NCI-H1092 (cell line): ENCODE measurements at places on chromosomes 12 and 14.
A peak's percentile ranks its signal among the peaks of the same experiment; 100 is the strongest.

DNA sequence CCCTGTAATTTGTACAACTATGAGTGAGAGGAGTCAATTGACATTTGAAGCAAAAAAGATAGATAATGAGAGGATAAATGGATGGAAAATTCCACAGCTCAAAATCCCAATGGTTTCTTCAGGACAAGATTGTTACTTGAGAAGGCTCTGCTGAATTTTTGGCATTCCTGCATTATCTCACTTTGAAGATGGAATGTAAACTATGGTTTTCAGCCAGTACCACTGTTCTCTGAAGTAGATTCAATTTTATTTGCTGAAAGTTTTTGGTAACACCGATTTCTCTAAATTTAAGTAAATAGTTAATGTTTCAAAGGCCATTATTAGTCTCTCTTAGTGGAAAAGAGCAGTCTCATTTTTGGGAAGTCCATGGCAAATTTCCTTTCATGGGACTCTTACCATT, 121.9 kb upstream of the SLC38A2 start:
- DNase-seq, result no peak

GRCh38 chr12:63875703-63876102, 31.2 kb downstream of the SRGAP1 start:
- no peak for DNase-seq

GRCh38 chr12:64892561-64892960, 68.1 kb downstream of the TBC1D30 start:
- DNase-seq, result no peak

DNA sequence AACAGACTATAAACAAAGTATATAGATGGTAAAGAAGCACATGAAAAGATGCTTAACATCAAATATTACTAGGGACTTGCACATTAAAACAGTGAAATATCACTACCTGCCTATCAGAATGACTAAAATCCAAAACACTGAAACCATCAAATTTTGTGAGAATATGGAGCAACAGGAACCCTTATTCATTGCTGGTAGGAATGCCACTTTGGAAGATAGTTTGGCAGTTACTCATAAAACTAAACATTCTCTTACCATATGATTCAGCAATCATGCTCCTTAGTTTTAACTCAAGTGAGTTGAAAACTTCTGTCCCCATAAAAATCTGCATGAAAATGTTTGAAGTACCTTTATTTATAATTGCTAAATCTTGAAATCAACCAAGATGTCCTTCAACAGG, 297.6 kb downstream of the DAD1 start:
- DNase-seq, result no peak

GRCh38 chr12:117005417-117006046, 93.7 kb downstream of the TESC start:
- no peak for DNase-seq

- DNase-seq, result peak; percentile 91
Observed at GRCh38 chr12:15789220-15790171, at the start of gene EPS8. Gene EPS8 (minus strand): TSS chr12:15789388. CDS start chr12:15682951, 106,437 bp downstream.

DNA sequence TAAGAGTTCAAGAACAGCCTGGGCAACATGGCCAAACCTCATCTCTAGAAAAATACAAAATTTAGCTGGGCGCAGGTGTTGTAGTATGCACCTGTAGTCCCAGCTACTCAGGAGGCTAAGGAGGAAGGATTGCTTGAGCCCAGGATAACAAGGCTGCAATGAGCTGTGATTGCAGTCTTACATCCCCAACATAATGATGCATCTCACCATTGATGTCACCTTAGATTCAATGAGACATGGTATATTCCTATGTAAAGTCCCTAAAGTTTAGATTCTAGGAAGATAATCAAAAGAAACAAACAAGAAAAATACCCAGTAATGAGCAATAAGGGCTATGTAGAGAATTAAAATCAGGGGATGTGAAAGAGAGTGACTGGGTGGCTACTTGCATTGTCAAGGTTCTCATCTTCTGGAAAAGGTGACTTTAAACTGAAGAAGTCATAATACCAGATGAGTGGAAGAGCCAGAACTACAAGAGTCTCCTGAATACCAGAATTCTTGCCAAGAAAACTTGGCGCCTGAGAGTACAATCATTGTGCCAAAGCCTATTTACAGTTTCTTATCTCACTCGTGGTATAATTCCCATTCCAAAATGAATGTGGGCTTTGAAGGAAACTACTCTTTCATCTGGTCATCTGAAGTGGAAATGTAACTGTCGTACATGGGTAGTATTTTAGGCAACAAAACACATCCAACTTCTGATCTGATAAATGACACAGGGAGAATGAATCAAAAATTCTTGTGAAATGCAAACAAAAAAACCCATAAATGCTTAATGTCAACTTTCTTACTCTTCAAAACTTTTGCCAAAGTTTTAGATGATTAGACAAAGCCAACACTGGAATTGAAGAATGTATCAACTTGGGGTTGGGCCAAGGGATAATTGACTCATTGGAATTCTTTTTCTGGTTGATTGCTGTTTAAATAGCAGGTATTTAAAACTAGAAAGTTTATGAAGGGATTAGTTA, 81.1 kb upstream of the ST8SIA1 start:
- no peak for DNase-seq

GRCh38 chr12:40188558-40189320, 36.1 kb upstream of the LRRK2 start:
- DNase-seq, result no peak

DNA sequence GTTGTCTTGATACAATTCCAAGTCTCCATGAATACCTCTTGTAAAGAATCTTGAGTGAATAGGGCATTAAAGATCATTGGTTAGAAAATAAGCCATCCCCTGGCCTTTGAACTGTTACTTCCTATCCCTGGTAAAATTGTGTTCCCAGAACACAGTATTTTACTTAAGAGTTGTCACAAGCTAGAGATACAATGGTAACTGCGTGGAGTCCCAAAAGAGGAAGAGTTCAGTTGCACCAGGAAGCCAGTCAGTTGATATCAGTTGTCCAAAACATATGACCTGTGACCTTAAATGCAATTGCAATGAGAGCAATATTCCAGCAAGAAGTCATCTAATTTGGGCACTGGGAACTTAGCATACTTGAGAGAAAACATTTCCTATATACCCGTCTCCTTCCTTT, 117.3 kb downstream of the NEDD1 start:
- DNase-seq, result no peak

DNA sequence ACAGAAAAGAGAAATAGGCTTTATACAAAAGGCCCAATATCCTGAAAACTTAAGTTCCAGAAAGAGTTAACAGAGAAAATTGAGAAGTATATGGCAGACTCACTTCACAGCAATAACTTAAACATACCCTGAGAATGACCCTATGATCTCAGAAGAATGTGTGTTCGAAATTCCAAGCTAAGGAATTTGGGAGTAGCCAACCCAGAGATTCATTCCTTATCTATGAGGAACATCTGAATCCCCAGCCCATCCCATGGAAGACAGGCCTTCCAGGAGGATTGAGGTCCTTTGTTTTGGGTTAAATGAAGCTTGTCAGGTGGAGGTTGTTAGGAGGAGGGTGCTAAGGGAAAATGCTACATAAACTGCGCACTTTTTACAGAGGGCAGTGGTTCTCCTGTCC, 7.5 kb upstream of the SAV1 start:
- no peak for DNase-seq

GRCh38 chr12:3304436-3305165, 186.4 kb upstream of the PRMT8 start:
- DNase-seq, result peak; percentile 76

DNA sequence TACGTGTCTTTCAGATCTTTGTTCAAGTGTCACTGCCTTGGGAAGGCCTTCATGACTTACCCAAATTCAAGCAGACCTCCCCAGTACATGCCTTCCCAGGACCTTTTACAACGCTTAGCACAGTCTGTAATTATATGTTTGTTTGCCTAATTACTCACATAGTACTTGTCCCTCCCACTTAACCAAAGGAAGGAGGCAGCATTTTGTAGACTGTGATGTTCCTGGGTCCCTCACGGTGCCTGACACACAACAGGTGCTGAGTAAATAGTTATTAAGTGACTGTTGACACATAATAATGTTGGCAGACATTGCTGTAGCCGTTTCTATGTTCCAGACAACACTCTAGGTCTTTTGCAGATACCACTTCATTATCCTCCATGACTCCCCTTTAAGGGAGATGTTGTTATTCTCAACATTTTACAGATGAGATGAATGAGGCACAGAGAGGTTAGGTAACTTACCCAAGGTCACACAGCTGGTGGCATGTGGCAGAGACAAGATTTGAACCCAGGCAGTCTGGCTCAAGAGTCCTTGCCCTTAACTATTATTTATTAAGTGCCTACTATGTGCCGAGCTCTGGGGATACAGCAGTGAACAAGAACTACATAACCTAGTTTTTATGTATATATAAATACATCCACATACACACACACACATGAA, 130.7 kb downstream of the PHETA1 start:
- DNase-seq, result no peak

DNA sequence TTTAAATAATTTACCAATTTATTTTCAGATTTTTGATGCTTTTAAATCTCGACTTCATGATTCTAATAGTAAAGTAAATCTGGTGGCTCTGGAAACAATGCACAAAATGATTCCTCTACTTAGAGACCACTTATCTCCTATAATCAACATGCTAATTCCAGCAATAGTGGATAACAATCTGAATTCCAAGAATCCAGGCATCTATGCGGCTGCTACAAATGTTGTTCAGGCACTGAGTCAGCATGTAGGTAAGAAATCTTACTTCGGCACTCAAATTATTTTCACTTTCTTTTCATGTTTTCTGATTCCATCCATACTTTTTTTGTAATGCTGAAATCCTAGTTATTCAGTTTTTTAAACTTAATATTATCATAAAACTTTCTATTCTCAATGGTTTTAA, 15.5 kb upstream of the PRPF39 start:
- no peak for DNase-seq

GRCh38 chr14:95507174-95507573, 9.3 kb downstream of the SYNE3 start:
- DNase-seq, result no peak

GRCh38 chr12:121796855-121797751, 3.6 kb upstream of the RHOF start:
- peak; percentile 16 for DNase-seq

- no peak for DNase-seq
Observed at GRCh38 chr14:81068176-81068782, 112.9 kb downstream of the TSHR start.

GRCh38 chr14:72517736-72518135, 376.2 kb downstream of the DPF3 start:
- DNase-seq, result no peak

DNA sequence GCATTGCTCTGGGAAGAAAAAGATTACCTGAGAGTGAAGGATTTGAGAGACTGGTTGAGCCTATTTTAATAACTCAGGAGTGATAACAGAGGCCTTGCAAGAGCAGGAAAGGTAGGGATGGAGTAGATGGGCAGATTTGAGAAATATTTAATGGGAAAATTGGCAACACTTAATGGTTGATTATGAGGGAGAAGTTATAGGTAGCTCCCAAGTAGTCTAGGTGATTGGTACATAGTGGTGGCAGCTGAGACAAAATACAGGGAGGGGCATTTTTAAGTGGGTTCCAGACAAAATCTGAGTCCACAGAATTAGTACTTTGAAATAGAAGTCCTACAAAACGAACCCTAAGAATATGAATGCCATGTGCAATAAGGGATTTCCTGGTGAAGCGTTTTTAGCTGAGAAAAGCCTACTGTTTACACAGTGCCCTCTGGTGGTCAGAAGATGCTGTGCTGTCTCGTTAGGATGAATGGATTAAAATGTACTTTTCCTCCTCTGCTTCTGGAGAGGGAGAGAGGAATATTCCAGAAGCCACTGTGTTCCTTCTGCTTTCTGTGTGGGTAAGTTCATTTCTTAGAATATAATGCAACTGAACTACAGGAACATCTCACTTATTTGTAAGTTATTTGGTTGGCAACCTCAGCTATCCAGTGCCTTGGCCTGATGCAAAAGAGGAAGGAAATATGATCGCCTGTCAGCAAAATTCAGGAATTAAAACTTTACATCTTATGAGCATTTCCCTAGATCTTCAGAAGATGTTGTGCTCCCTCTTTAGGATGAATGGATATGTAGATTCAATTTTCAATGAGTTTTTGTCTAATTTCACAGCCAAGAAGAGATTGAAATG, 6.5 kb downstream of the ZBTB1 start:
- DNase-seq, result peak; percentile 61

- DNase-seq, result no peak
Observed at GRCh38 chr14:72155379-72155993, 223.3 kb downstream of the RGS6 start.

DNA sequence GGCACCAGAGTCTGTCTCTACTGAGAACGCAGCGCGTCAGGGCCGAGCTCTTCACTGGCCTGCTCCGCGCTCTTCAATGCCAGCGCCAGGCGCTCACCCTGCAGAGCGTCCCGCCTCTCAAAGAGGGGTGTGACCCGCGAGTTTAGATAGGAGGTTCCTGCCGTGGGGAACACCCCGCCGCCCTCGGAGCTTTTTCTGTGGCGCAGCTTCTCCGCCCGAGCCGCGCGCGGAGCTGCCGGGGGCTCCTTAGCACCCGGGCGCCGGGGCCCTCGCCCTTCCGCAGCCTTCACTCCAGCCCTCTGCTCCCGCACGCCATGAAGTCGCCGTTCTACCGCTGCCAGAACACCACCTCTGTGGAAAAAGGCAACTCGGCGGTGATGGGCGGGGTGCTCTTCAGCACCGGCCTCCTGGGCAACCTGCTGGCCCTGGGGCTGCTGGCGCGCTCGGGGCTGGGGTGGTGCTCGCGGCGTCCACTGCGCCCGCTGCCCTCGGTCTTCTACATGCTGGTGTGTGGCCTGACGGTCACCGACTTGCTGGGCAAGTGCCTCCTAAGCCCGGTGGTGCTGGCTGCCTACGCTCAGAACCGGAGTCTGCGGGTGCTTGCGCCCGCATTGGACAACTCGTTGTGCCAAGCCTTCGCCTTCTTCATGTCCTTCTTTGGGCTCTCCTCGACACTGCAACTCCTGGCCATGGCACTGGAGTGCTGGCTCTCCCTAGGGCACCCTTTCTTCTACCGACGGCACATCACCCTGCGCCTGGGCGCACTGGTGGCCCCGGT, at the start of gene PTGDR:
Gene PTGDR (plus strand): TSS at position 198 of the 778 bp plus-strand sequence. CDS start 117 bp downstream, at position 315.
- no peak for DNase-seq

GRCh38 chr14:64279704-64280668, 14.2 kb downstream of the ESR2 start:
- DNase-seq, result no peak

GRCh38 chr12:48997719-48998496, 1.3 kb downstream of the DDN start:
- no peak for DNase-seq

DNA sequence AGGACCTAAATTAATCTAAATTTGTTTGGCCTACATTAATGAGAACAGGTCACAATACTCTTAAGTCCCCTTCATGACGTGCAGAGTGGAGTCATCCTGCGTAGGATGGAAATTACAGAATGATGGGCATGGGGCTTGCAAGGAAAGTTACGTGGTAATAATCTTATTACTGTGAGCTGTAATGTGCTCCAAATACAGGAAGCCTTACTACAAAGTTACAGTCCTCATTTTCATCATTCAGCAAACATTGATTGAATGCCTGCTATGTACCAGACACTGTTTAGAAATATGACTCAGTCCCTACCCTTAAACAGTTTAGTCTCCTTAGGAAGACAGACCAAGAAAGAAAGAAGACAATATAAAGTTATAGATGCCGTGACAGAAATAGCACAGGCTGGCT, 9.4 kb downstream of the HIGD1C start:
- no peak for DNase-seq
